ENCODE measurements at places on chromosomes 7 and 10.

GRCh38 chr7:117971556-117972244, 98.5 kb upstream of the CTTNBP2 start:
- DNase-seq = no peak

GRCh38 chr7:24213311-24213710, 70.7 kb upstream of the NPY start:
- DNase-seq = no peak

- no peak for DNase-seq
Measured at GRCh38 chr7:155787171-155787851, 25.0 kb downstream of the SHH start.

- no peak for DNase-seq
Measured at GRCh38 chr10:68222391-68222790, 9.5 kb downstream of the ATOH7 start.

GRCh38 chr10:110387983-110388686, 83.4 kb upstream of the SMNDC1 start:
- no peak for DNase-seq

DNA sequence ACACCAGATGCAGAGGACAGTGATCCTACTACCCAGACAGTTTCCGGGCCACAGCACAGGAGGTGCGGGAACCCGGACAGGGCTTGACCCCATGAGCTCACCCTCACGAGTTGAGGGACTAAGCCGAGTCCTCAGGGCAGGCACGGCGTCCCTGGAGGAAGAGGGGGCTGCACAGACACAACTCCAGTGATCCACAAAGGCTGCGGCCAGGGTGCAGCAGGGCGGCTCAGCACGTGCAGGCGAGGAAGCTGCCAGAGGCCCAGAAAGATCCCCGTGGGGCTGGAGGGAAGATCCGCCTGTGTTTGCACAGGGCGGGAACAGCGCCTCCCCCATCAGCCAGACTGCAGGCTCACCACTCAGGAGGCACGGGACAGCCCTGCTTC, 45.9 kb upstream of the TMEM72 start:
- DNase-seq = no peak

GRCh38 chr10:90920986-90921666, at the start of gene ANKRD1:
Gene ANKRD1, minus strand, starts transcription at chr10:90921087. Its CDS starts 60 bp downstream, at chr10:90921027.
- no peak for DNase-seq

- DNase-seq = no peak
Measured at GRCh38 chr10:118234683-118235082, 107.4 kb downstream of the FAM204A start.

GRCh38 chr10:33290321-33291052, 44.0 kb downstream of the NRP1 start:
- DNase-seq = no peak

DNA sequence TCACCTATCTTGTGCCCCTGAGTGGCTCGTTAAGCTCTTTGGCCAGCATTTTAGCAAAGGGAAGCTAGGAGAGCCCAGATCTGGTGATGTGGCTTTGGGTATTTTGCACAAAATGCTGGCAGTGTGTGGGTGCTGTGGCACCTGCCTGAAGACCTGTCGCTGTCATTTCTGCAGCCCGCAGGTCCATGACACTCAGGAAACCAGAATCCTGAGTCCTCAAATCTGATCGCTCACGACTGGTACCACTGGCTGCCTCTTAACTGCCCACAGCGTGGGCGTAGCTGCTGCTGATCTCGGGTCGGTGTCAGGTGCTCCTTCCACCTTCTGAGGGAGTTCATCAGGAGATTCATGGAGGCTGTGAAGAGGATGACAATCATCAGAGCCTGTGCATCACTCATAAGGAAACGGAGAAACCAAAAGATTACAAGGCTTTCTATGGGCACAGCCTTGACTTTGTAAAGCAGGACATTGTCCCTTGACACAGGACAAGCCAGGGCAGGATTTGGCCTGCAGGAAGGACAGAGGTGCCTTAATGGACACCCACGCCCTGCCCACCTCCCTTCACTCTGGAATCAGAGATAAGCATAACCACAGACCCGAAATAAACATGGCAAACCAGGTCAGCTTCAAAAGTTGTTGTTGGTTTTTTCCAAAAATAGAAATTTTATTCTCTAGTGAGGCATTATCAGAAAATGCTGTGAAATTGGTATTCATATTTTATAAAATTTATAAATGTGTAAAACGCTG, 71.0 kb upstream of the STK17A start:
- DNase-seq = no peak

- no peak for DNase-seq
Measured at GRCh38 chr7:78149787-78150186, 351.2 kb downstream of the PHTF2 start.

DNA sequence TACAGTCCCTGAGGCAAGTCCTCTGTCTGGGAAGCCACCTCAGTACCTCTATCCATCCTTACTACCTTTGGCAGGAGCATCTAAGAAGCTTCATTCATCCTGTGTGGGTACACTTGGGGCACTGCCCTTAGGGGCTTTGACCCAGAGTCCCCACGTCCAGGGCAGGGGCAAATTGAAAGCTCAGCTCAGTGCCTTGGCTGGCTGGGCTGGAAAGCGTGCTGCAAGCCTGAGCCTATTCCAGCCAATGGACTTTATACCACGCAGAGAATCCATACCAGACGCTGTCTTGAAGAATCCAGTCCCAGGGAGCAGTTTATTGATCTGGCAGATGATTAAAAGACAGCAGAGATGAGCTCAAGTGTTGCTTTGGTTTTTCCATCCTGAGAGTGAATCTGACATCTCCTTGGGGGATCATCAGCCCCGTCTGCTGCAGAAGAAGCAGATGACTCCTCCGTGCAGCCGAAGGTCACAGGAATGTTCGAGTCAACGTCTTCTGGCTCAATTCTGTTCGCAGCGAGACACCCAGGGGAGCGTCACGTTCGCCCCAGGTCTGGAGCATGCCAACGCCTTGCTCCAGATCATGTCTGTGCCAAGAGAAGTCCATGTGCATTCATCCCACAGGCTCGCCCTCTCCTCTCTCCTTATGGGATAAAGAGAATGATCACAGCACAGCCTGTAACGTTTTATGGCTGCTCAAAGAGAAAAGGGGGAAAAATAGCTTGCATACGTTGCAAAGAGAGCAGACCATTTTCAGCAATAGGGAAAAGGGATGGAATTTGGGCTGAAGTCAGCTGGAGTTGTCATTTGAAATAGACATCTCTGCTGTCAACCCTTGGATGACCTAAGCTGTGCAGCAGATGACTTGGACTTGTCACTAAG, 35.8 kb upstream of the LYZL1 start:
- no peak for DNase-seq

DNA sequence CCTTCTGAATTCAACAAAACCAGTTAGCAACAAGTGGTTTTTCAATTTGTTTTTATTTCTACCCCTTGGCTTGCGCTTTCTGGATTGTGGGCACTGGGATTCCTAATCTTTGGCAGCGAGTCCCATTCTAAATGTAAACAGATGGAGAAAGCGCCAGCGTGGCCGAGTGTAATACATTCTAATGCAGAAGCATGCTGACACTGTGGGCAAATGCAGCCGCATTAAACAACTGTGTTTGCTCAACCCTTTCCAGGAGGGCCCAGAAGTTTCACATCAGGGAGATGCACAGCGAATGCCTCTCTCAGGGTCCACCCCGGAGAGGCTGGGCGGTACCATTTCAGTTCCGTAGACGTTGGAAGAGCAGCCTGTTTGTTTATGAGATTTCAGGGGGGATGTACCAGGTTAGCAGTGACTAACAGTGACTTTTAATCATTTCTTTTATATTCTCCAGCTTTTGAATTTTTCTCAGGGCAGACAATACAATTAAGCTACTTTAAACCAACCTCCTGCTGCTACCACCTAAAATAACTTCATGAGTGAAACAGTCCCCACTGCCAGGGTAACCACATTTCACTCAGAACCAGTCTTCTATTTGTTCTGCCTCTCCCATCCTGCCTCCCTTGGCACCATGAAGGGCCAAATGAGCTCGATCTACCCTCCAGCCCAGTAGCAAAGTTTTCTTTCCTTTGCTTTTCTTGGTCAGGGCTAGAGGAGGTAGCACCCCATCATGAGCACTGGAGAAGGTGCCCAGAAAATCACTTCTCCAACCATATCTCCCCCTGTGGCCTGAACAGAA, 164.2 kb upstream of the ITGB1 start:
- no peak for DNase-seq

DNA sequence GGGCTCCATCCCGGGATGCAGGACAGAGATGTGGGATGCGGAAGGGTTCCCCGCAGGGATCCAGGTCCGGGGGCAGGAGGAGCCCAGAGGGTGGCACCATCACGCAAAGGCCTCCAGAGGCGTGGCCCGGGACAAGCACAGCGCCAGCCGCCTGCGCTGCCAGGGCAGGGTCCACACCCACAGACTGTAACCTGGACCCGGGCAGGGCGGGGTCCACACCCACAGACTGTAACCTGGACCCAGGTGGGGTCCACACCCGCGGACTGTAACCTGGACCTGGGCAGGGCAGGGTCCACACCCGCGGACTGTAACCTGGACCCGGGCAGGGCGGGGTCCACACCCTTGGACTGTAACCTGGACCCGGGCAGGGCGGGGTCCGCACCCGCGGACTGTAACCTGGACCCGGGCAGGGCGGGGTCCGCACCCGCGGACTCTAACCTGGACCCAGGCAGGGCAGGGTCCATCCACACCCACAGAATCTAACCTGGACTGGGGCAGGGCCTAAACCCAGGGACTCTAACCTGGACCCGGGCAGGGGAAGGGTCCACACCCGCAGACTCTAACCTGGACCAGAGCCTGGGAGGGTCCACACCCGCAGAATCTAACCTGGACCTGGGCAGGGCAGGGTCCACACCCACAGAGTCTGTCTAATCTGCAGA, 37.5 kb upstream of the SUN1 start:
- DNase-seq = no peak

- DNase-seq = no peak
Measured at GRCh38 chr7:88111954-88112471, 107.8 kb downstream of the SRI start.

- no peak for DNase-seq
Measured at GRCh38 chr10:124554085-124554858, 92.6 kb downstream of the LHPP start.

DNA sequence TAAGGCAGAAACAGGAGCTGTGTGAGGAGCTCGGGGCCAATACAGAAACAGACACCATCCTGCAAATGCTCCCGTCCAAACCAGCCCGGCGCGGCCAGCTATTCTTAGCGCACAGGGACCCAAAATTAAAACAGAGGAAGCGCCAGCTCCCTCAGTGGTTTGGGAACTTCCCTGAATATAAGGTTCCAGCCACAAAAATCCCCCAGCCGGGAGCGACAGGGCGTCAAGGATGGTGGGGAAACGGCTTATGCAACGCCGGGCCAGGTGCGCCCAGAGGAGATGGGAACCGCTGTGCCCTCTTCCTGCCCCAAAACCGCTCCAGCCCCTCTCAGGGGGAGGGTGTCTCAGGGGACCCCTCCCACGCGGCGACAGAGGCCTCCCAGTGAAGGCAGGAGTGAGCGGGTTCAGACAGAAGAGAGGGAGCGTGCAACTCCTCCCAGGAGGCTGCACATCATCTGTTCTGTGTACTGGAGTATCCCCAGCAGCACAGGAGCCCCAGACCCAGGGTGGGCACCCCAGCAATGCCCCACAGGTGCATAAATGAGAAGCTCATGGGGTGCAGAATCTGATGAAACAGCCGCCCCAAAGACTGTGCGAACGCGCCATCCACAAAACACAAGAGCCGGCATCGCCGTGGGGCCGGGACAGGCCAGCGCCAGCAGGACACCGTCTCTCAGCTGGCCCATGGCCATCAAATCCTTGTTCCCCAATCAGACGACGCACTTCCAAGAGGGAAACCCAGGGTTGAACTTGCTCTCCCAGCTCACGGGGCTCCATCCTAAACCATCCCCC, 73.9 kb upstream of the PDGFA start:
- no peak for DNase-seq

- no peak for DNase-seq
Measured at GRCh38 chr7:132055336-132056120, 499.1 kb upstream of the PODXL start.

DNA sequence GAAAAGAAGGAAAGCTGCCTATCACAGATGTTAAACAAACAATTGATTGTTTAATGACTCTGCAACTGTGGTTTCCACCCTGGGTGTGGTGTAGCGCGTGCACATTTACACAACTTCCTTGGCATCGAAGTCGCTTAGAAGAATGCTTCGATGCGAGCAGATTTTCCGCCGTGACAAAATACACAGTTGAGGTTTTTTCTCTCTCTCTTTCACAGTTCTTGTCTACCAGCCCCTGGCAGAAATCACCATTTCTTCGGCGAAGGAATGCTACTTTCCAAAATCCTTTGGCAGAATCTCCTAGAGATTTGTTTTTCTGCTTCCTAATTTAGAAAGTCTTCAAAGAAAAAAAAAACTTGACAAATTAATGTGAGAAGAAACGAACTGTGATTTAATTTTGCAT, 70.7 kb upstream of the C1QL3 start:
- DNase-seq = no peak

DNA sequence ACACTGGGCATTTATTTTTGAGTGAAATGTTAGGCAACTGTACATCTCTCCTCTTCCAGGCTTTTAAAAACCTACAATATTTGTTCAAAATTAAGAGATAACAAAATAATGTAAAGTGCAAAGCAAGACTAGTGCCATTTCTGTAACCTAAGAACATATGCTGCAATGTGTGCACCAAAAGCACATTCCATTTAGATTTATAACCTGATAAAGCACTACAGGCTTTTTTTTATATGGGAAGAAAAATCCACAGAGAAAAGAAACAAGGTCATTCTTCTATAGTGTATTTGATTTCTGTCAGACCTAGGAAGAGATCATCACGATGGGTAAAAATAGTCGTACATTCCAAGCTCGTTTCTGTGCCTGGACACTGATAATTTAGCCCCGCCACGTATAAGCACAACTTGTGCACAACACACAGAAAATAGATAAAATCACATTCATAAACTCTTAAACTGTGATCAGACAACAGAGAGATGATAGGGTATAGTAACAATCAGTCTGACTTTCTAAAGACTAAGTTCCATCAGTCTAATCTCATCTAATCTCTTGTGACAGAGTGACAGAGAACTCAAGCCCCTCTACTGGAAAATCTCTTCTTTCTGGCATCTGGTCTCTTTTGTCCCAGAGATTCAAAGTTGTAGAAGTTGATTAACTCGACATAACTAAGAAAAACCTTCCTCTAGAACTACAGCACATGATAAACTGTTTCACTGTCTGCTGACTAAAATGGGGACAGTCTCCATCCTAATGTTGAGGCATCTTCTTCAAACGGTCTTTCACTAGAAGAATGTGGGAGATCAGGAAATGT, 6.7 kb downstream of the LAMB1 start:
- no peak for DNase-seq

All from activated CD8-positive, alpha-beta memory T cell treated with anti-CD3 and anti-CD28 coated beads for 1 hour (primary cell).